ENCODE measurements at places on chromosomes 2 and 18.

GRCh38 chr18:23340661-23341060, 112.4 kb upstream of the RIOK3 start:
- peak; percentile 39 for DNase-seq

DNA sequence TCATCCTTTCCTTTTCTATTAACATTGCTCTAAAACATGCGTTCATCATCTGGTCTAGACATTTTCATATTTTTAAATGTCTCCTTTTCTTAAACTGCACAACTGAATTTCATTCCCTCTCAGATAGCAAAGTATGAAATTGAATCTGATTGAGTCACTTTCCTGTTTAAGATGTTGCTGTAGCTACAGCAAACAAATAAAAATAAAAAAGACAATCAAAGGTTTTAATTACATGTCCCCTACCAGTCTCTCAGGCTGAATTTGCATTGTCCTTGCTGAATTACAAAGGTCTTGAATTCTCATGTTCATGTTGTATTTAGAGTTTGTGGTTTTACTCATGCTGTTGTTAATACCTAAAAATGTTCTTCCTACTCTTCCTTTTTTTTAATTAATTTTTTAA, 537.9 kb upstream of the LRATD1 start:
- no peak for DNase-seq

GRCh38 chr2:157087373-157088002, 170.0 kb upstream of the GALNT5 start:
- peak; percentile 78 for DNase-seq

- DNase-seq: peak; percentile 35
Observed at GRCh38 chr2:27379836-27380625, 503 bp downstream of the ZNF513 start.

DNA sequence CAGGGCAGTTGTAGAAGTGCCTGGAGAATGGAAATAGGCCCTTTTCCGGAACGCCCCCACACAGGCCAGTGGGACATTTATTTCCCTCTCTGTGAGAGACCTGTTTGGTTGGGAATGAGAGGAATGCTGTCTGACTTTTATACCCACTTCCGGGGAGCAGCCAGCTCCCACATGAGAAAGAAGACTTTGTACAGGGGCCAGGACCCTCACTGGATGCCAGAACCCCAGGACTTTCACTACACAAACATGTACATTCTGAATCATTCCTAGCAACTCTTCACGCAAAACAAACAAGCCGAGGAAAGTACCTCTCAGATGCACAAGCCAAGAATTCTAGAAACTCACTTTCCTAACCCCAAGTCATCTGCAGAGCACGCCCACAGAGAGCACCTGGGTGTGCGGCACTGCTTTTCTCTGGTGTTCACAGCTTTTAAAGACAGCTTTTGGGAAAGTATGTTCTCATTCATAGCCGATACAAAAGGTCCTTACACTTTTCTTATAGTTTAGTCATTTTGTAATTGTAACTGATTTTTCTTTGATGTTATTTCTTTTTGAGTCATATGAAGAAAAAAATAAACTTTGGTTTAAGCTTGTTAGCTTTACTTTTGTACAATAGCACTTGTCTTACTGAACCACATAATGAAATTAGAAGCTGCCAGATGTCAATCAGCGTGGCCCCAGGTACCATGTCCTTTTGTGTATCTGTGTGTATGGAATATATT, 856.1 kb upstream of the ID2 start:
- peak; percentile 44 for DNase-seq

DNA sequence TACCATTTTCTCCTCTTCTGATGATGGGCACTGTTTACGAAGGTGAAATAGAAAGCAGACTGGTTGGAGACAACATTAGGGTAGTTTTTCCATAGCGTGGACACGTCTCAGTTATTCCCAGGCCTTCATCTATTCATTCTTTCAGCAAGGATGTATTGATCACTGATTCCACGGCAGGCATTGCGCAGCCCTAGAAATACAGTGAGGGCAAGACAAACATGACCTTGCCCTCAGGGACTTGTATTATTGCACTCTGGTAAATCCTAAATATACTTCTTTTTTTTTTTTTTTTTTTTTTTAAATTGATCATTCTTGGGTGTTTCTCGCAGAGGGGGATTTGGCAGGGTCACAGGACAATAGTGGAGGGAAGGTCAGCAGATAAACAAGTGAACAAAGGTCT, 167.3 kb upstream of the SPRED2 start:
- no peak for DNase-seq

DNA sequence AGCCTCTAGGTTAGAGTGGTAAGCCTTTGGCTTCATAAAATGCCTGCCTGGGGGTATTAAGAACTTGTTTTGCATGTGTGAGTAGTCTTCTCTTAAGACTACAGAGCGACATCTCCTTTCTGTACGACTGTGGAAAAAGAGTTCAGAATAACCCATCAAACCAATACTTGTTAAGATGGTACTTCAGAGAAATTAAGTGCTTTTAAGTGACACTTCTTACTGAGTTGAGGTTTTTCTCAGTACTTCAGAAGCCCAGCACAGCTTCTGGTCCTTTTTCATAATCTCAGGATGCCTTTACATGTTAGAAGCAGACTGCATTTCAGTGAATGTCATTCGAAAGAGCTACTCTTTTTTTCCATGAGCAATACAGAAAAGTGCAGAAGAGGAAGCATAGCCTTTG, 10.8 kb downstream of the XRCC5 start:
- DNase-seq: no peak

DNA sequence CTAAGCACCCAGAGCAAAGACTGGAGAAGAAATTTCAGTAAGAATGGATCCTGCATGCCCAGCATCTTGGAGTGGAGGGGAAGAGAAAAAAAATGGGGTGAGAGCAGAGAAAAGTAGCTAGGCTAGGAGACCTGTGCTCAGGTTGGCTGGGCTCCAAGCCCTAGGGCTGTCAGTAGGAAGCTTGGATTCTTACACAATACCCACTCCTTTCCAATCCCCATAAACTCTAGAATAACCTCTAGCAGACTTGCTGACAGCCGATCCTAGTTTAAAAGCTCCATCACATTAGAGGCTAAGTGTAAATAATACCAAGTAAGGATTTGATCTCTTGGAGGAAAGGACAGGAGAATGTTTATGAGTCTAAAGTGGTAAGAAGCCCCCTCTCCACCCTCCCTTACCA, 46.2 kb upstream of the NABP1 start:
- peak; percentile 72 for DNase-seq

GRCh38 chr2:30566631-30567030, 119.6 kb downstream of the LCLAT1 start:
- peak; percentile 54 for DNase-seq

DNA sequence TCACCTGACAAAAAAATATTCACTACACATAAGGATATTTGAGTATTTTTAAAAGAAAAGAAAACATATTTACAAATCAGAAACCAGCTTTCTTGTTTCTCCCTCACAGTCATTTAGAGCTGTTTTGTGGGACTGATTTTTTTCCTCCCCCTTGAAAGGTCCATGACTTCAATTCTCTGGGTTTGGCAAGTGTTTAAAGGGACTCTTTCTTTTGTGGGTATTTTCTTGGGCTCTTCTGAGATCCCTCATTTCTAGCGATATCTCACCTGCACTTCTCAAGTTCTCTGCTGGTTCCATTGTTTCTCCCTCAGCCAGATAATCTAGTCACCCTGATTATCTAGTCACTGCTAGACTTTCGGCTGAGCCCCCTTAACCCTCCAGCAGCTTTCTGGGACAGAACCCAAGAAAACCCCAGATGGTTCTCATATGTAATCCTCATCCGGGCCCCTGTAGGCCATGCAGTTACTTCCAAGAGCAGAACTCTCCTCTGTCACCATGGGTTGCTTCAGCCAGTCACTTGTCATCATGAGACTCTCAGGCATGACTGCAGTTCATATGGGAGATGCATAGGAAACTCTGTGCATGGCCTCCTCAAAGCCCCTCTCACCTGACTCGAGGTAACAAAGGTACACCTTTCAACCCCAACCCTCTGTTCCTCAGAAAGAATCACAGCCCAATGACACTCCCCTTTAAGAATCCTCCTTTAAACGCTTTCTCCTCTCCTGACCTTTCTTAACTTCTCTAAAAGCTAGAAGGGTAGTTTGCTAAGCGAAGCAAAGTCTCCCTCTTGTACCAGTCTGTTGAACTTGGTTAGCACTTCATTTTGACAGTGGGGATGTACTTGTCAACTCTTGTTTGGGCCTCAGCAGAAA, 36.7 kb upstream of the ITGA4 start:
- no peak for DNase-seq

- no peak for DNase-seq
Observed at GRCh38 chr2:149353421-149353820, 23.0 kb downstream of the LYPD6 start.

- DNase-seq: peak; percentile 8
Observed at GRCh38 chr2:12032975-12033374, 286.5 kb downstream of the LPIN1 start.

DNA sequence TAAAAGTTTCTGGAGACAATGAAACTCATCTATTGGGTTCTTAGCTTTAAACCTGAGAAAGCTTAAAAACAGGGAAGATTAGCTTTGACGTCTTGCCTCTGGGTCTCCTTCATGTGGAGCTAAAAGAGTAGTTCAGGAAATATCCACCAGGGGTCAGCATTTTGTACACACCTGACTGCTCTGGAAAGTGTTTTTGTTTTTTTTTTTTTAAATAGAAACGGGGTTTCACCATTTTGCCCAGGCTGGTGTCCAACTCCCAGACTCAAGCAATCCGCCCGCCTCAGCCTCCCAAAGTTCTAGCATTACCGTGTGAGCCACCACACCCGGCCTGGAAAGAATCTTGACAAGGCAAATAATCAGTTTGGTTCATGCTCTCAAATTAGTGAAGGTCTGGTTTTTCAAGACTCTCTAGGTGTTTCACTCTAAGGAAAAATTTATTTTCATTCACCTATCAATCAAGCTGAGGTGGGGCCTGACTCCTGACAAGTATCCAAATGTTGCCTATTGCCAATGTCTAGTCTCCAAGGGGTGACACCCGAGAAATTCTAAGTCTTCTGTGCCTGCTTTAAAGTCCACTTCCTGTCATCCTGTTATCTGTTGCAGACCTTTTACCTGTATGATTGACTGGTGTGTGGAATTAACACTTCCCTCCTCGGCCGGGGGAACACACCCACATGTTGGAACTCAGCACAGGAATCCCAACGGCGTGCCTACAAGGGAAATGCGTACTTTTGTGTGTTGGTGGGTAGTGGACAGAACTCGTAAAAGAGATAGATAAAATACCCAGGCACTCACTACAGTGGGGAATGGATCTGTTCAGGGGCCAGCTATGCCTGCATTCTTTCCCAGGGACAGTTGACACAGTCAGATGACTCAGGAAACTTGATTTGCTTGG, 11.3 kb downstream of the IL1RN start:
- DNase-seq: peak; percentile 80

- DNase-seq: no peak
Observed at GRCh38 chr2:168465594-168465993, 9.5 kb downstream of the CERS6 start.

DNA sequence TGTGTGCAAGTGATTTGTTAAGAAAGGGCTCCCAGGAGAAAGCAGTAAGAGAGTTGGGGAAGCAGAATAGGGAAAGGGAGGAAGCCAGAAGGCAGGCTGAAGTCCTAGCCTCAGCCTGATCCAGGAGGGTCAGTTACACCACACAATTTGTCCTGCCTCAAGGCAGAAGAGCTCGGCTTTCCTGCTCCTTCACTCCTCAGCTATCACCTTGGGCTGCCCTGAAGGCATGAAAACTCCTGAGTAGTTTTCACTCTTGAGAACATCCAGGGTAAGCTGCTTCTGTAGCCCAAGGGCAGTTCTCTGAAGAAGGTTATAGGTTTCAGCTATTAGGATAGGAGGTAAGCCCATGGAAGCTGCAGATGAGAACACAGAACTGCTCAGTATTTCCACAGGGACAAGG, 47.4 kb upstream of the ANKRD44 start:
- no peak for DNase-seq

- no peak for DNase-seq
Observed at GRCh38 chr18:8994603-8995002, 107.9 kb upstream of the NDUFV2 start.

GRCh38 chr2:235324324-235324723, 169.5 kb upstream of the AGAP1 start:
- no peak for DNase-seq

Data from fibroblast of the aortic adventitia (primary cell).